Activated naive CD8-positive, alpha-beta T cell treated with anti-CD3 and anti-CD28 coated beads, Interleukin-2, amount 50 U/mL, for 16 hours (primary cell): ENCODE measurements at places on chromosomes 4 and X.

DNA sequence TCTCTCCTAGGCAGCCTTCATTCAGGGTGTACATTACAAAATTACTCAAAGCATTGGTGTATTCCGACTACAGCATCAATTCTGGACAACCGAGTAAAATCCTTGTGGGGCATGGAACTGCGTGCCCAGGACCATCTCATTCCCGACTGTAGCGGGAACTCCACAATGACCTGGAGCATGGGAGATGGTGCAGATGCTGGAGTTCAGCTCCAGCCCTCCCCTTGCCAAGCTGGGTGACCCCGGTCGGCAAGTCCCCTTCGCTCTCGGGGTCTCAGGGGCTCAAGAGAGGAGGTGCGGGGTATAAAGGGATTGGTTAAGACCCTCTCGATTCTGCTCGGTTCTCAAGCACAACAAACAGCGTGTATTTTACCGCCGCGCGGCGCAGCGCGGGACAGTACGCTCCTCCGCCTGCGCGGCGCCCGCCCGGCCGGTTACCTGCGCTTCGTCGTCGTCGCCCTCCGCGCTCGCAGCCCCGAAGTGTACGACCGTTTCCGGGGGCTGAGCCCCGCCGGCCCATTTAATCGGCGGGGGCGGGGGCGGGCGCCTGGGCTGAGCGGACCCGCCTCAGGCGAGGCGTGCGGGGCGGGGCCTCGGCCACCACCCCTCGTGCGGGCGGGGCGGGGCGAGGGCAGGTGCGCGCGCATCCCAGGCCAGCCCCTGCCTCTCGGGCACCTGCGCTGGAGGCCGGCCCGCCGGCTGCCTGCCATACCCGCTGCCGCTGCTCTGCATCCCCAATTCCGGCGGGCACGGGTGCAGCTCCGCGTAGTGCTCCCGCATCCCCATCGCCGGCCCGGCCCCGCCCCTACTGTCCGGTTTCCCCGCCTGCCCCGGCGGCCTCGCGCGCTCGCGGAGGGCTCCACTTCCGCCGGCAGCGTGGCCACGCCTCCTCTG lies at the start of gene G6PD:
G6PD (minus strand) TSS at position 493 of the 891 bp plus-strand sequence. CDS start 691 bp downstream, outside the sequence.
- DNase-seq: peak; percentile 46

DNA sequence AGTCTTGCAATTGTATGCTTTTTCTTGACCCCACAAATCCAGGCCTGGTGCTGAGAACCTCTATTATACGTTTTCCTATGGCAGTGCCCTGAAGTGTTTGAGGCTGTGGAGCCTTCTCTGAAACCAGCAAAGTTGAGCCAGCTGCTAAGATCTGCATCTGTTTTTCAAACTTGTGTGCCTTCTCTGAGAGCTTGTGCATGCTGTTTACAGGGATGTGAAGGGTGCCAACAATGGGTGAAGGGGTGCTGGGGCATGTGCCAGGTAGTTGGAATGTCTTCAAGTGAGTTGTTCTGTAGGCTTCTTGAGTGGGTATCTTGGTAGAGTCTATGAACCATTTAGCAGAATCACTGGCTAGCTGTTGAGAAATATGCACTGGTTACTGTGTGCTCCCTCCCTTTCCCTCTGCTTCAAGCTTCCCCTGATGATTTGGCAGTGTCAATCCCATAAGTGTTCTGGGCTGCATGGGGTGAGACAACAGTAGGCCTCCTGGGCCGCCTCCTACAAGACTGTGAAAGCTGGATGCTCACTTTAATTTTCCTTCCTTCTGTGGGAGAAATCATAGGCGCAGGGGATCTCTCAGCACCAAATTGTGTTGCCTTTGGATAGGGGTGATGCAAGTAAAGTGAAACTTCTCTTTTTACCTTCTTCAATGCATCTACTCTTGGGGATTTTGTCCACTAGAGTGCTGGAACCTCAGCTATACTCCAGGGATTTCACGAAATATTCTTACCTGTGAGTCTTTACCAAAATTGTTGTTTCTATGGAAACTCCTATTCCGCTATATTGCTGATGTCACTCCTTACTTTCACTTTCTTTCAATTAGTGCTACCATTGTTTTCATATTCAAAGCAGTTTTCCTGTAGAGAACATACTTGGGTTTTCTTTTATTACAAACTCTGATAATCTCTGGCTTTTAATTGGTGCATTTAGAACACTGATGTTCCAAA lies 30.0 kb downstream of the ITM2A start:
- DNase-seq: no peak

DNA sequence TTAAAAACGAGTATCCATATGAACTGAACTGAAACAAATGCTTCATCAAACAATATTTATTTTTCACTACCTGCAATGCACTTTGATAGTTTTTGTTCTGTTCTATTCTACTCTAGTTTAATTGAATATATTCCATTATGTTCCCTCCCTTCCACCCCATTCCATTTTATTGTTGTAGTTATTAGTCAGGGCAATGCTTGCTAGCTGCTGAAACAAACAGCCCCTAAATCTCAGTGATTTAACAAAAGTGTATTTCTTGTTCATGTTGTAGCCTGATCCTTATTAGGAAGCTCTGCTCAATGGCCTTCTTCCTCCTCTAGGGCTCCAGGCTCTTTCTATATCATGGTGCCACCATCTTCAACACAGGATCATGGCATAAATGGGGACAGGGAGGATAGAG lies 122.3 kb upstream of the RAI2 start:
- no peak for DNase-seq

GRCh38 chrX:101803451-101803850 lies 128.4 kb downstream of the ZMAT1 start:
- no peak for DNase-seq

- no peak for DNase-seq
Observed at GRCh38 chr4:183080372-183081115, 18.5 kb upstream of the WWC2 start.

GRCh38 chr4:121711263-121712000 lies 14.7 kb upstream of the ANXA5 start:
- no peak for DNase-seq

GRCh38 chr4:183118585-183118984 lies 19.5 kb downstream of the WWC2 start:
- DNase-seq: no peak
